Pancreas (tissue), 10 donors: ENCODE measurements at places on chromosomes 4 and X.

GRCh38 chr4:183139972-183140570, 41.0 kb downstream of the WWC2 start:
- H3K27me3 ChIP-seq: no peaks in the 10 kb centered on the region
- no peak overlapping the region for H3K27ac ChIP-seq
- H3K4me3 ChIP-seq: no peak overlapping the region
- H3K36me3 ChIP-seq: no peaks in the 10 kb centered on the region

DNA sequence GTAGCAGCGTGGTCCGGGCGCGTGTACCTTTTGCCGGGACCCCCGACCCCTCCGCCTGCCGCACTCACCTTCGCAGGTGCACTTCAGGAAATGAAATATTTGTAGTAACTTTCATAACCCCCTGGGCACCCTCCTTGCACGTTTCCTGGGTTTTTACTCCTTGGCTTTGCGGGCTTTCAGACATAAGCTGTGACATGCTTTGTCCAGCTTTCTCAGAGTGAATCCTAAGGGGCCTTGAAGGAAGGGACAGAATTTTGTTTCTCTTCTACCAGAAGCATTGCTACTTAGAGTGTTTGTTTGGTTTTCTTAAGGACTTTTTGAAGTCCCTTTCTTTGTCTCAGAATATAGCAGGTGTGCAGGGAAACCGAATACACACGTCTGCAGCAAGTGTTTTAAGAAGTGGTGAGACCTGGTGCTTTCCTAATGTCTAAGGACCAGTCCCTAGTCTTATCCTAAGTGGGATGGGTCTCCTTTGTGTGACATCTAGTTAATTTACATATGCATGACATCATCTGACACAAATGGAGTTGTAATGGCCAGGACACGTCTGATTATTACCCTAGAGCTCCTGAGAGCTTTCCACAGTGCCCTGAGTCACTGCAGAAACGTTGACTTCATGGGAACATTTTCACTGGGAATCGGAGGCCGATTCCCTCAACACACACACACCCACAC, 1.3 kb downstream of the FAM149A start:
- H3K36me3 ChIP-seq: no peaks in the 10 kb centered on the region
- no peak for DNase-seq
- H3K27me3 ChIP-seq: no peaks in the 10 kb centered on the region
- peaks cover 4% of the 10 kb centered on the region for H3K4me1 ChIP-seq
- peak overlapping the region; percentile 61 for H3K4me3 ChIP-seq
- peak overlapping the region; percentile 89 for H3K27ac ChIP-seq

GRCh38 chr4:126482311-126482710, 1150.4 kb upstream of the INTU start:
- no peak overlapping the region for H3K27ac ChIP-seq
- H3K4me1 ChIP-seq: no peaks in the 10 kb centered on the region
- no peaks in the 10 kb centered on the region for H3K36me3 ChIP-seq
- DNase-seq: no peak
- no peaks in the 10 kb centered on the region for H3K27me3 ChIP-seq
- H3K4me3 ChIP-seq: no peak overlapping the region

DNA sequence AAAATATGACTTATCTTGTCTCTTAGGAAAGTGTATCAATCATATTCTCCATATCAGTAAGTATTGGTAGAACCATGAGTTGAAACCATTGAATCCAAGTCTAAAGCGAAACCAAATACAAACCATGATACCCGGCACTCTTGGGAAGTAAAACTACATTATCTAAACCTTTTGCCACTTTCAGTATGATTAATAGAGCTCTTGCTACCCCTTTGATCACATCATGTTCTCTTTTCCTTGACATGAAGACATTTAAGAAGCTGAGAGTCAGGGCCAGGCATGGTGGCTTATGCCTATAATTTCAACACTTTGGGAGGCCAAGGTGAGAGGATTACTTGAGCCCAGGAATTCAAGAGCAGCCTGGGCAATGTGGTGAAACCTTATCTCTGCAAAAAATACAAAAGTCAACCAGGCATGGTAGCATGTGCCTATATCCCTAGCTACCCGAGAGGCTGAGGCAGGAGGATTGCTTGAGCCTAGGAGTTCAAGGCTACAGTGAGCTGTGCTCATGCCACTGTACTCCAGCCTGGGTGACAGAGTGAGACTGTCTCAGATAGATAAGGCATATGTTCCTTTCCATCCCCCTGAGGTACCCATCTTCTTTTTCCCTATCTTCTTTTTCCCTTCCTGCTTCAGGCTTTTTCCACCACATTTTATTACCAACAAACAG, 45.4 kb downstream of the CEP135 start:
- no peak for DNase-seq
- no peak overlapping the region for H3K27ac ChIP-seq
- no peaks in the 10 kb centered on the region for H3K4me1 ChIP-seq
- no peak overlapping the region for H3K4me3 ChIP-seq
- no peaks in the 10 kb centered on the region for H3K36me3 ChIP-seq
- no peaks in the 10 kb centered on the region for H3K27me3 ChIP-seq

DNA sequence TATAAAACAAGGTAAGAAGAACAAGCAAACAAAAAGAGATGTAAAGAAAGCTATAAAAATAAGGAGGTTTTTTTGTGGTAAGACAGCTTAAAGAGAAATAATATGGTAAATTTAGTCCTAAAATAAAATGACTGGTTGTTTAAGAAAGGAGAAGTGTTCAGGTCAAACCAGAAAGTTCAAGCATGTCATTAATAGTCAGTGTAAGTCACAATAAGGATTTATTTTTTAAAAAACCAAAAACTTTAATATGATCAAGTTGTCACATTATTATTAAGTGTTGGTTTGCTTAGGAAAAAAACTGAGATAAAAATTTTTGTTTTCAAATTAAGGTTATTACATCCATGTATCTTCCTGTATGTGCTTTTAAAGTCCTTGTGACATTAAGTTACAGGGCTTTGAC, 19.1 kb downstream of the ASIC5 start:
- H3K36me3 ChIP-seq: no peaks in the 10 kb centered on the region
- H3K27ac ChIP-seq: no peak overlapping the region
- DNase-seq: no peak
- H3K4me1 ChIP-seq: no peaks in the 10 kb centered on the region
- no peak overlapping the region for H3K4me3 ChIP-seq

DNA sequence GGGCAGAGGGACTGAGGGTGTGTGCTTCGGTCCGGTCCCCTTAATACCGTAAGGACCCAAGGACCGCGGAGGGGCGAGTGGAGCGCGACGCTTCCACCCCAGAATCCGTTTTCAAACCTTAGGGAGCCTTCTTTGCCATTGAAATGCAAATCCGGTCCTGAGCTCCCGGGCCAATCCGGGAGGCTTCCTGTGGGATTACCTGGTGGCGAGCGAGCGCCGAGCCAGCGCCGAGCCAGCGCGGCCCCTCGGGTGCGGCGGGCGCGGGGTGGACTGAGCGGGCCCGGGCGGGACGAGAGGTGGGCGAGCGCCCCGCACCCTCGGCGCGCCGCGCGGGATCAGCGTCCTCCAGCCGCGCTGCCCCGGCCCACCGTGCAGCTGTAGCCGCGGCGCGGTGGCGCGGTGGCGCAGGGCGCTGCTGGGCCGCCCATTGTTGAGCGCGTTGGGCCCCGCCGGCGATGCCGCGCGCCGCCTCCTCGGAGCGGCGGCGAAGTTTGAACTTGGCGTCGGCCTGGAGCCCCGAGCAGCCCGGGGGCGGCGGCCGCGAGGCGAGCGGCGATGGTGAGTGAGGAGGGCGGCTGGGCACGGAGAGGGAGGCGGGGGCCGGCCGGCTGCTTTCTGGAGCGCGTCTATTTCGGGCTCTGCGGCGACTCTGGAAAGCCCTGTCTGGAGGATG, 208.7 kb downstream of the SOWAHB start:
- peak; percentile 55 for DNase-seq
- H3K4me1 ChIP-seq: peaks cover 10% of the 10 kb centered on the region
- peak overlapping the region; percentile 54 for H3K4me3 ChIP-seq
- no peaks in the 10 kb centered on the region for H3K27me3 ChIP-seq
- peak overlapping the region; percentile 46 for H3K27ac ChIP-seq
- H3K36me3 ChIP-seq: no peaks in the 10 kb centered on the region

- H3K36me3 ChIP-seq: no peaks in the 10 kb centered on the region
- no peaks in the 10 kb centered on the region for H3K4me1 ChIP-seq
- H3K27me3 ChIP-seq: no peaks in the 10 kb centered on the region
- no peak overlapping the region for H3K27ac ChIP-seq
- DNase-seq: peak; percentile 91
These were observed 37.7 kb upstream of the ARAF start for GRCh38 chrX:47523297-47523696.

GRCh38 chr4:10005632-10006031, 15.7 kb downstream of the SLC2A9 start:
- peak overlapping the region; percentile 80 for H3K27ac ChIP-seq
- H3K27me3 ChIP-seq: no peaks in the 10 kb centered on the region
- no peak for DNase-seq
- H3K4me3 ChIP-seq: no peak overlapping the region

GRCh38 chrX:118143578-118143977, 27.0 kb upstream of the KLHL13 start:
- H3K4me3 ChIP-seq: no peak overlapping the region
- H3K27ac ChIP-seq: no peak overlapping the region
- DNase-seq: no peak
- no peaks in the 10 kb centered on the region for H3K4me1 ChIP-seq
- no peaks in the 10 kb centered on the region for H3K36me3 ChIP-seq

- H3K4me1 ChIP-seq: no peaks in the 10 kb centered on the region
- no peaks in the 10 kb centered on the region for H3K27me3 ChIP-seq
- H3K36me3 ChIP-seq: no peaks in the 10 kb centered on the region
- no peak overlapping the region for H3K4me3 ChIP-seq
- H3K27ac ChIP-seq: no peak overlapping the region
- DNase-seq: no peak
These were observed 16.7 kb downstream of the CLRN2 start for GRCh38 chr4:17531538-17532285.

DNA sequence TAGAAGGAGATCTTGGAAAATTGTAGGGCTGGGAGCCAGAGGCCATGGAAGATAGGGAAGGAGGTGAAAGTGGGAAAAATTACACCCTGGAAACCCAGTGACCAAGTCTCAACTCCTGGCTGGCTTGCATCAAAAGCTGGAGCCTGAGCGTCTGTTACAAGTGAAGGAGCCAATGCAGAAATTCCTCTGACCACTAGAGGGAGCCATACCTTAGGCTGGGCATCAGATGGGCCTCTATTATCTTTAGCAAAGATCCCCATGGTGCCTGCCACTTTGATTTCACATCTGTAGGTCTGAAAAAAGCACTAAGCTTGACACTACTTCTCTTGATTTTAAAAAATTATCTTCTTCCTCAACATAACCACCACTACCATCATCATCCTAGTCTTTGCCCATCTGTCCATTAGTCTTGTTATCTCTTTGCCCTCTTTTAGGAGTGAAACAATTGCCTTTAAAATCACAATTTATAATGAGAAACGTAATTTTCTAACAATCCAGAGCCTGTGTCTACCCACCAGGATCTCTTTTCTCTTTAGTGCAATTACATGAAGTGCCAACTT, 62.9 kb downstream of the ANAPC4 start:
- no peak overlapping the region for H3K4me3 ChIP-seq
- no peaks in the 10 kb centered on the region for H3K27me3 ChIP-seq

GRCh38 chrX:15680401-15680800, 15.8 kb upstream of the CLTRN start:
- no peaks in the 10 kb centered on the region for H3K27me3 ChIP-seq
- no peak overlapping the region for H3K4me3 ChIP-seq
- peaks cover 18% of the 10 kb centered on the region for H3K4me1 ChIP-seq

DNA sequence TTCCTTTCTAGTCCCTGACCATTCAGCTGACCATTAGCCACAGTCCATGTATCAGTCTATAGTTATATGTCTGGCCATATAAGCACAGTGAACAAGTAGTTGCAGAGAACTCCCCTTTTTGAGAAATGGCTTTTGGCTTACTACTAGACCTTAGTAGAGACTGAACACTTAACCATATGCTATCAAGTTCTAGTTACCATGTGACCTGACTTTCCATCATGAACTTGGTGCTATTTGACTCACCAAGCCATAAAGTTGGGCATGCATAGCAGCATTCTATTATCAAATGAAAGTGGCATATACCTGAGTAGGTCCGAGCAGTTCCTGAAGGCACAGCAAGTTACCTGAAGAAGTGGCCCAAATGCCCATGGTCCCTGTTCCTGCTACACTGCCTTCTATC, 74.5 kb upstream of the IL2 start:
- H3K27me3 ChIP-seq: no peaks in the 10 kb centered on the region
- H3K27ac ChIP-seq: no peak overlapping the region
- no peaks in the 10 kb centered on the region for H3K36me3 ChIP-seq
- no peaks in the 10 kb centered on the region for H3K4me1 ChIP-seq

GRCh38 chr4:10107111-10108091, 9.2 kb downstream of the WDR1 start:
- H3K27me3 ChIP-seq: no peaks in the 10 kb centered on the region
- DNase-seq: peak; percentile 43
- H3K4me1 ChIP-seq: no peaks in the 10 kb centered on the region
- H3K36me3 ChIP-seq: no peaks in the 10 kb centered on the region
- no peak overlapping the region for H3K27ac ChIP-seq

DNA sequence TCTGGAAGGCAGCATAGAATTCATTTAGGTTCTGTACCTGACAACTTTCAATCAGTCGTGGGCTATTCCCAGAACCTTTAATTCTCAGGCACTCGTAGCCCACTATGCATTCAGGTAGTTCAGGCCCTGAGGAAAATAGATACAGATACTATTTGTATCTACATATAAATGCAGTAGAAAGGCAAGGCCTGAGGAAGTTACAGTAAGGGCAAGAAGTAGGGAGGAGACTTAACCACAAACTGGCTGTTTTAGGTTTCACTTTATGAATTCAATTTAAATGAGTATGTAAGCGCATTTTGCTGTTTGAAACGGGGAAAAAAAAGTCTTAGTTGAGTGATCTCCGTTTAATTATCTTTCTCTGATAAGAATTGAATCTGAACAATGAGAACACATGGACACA, 529.4 kb upstream of the ATOH1 start:
- no peak overlapping the region for H3K4me3 ChIP-seq
- DNase-seq: no peak
- no peak overlapping the region for H3K27ac ChIP-seq

GRCh38 chr4:6957994-6958393, 48.4 kb downstream of the TBC1D14 start:
- no peak overlapping the region for H3K27ac ChIP-seq
- H3K4me3 ChIP-seq: no peak overlapping the region
- no peaks in the 10 kb centered on the region for H3K36me3 ChIP-seq
- peaks cover 14% of the 10 kb centered on the region for H3K4me1 ChIP-seq

DNA sequence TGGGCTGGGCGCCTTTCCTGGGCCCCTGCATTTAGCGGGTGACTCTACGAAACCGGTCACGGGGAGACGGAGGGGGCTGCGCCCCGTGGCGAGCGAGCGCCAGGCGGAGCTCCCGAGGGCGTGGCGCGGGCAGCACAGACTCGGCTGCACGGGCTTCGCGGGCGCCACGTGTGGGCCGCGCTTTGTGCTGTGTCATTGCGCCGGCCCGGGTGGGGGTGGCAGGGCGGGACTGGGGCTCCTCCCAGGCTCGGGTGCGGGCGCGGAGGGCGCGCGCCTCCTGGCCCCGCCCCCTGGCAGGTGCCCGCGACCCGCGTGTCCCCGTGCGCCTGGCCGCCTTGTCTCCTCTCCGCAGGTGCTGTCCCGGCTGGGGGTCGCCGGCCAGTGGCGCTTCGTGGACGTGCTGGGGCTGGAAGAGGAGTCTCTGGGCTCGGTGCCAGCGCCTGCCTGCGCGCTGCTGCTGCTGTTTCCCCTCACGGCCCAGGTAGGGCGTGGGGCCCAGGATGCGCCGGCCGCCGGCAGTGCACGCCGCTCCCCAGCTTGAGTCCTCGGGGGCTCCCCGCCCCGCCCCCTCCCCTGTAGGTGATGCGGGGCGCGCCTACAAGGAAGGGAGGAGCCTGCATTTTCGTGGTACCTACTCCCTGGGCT, 651 bp downstream of the UCHL1 start:
- H3K4me3 ChIP-seq: peak overlapping the region; percentile 24
- H3K36me3 ChIP-seq: no peaks in the 10 kb centered on the region
- peak; percentile 56 for DNase-seq
- H3K27ac ChIP-seq: no peak overlapping the region
- H3K4me1 ChIP-seq: no peaks in the 10 kb centered on the region
